CD4-positive, alpha-beta memory T cell (primary cell): ENCODE measurements at places on chromosomes 1 and 21. TPM values are rescaled to one million over a fixed set of nuclear protein-coding genes. Genes with fewer than 3 reads are reported as not detected.

GRCh38 chr1:208248991-208249696 lies 5.0 kb upstream of the PLXNA2 start:
- DNase-seq: no peak

- DNase-seq: no peak
Observed at GRCh38 chr1:214719207-214719606, 116.2 kb downstream of the CENPF start.

DNA sequence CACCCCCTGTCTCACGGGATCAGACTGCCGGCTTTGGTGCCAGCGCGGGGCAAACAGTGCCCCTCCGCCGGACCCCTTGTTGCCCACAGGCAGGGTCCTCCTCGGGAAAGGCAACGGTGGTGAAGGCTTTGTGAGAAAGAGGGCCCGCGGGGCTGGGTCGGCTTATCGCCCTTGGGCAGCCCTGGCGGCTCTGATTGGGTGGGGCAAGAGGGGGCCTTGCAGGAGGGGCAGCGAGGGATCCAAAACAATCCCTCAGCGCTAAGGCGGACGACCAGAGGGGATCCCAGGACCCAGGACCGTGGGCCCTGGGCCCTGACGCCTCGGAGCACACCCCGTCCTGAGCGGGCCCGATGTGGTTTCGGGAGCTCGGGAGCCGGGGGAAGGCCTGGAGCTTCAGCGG lies 3.9 kb upstream of the ZNF678 start:
- DNase-seq: no peak

DNA sequence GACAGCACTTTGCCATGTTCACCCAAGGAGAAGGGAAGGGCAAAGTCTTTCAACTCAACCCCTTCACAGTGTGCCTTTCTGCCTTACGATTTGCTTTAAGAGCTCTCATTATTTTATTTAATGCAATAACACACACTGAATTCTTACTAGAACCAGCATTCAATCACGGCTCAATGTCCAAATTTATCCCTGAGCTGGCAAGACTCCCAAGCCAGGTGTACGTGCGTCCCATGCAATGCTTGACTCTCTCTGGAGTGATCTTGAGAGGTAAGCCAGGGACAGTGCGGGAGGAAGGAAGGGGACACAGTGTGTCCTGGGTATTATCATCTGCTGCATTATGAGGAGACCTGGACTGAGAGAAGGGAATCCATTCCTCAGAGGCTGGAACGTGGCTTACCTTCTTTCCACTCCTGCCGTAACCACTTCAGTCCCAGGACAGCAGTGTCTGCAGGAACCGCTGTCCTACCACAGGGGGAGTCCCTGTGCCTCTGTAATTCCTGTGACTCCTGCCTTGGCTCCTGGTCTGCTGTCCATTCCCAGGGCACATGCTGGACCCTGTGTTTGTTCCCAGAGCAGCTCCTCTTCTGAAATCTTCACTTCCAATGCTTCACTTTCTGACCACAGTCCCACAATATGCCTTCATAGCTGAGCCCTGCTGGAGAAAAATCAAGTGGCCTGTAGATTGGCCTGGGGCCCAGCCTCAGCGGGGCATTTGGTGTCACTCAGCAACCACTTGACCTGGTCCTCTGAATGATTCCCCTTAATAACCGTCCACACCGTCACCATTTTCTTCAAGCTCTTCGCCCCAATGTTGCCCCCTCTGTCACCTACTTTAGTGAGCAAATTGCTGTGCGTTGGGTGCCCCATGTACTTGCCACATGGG lies 28.6 kb upstream of the STUM start:
- DNase-seq: no peak

DNA sequence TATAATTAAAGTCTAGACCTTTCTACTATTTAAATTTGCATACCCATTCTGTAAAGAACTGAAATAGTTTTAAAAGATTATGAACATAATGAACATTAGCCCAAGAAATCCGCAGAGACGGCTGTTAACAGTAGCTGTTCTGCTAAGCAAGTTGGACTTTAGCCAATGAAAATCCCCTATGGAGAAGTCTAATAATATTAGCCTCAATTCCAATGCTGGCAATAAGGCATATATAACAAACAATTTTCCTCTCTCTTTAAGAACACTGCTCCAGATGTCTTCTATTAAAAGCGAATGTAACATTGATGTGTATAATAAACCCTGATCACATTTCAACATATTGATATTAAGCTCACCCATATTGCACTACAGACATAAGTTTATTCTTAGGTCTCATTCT lies 221.3 kb upstream of the KCTD3 start:
- no peak for DNase-seq

The CA6 gene
- 0.35 TPM for polyA plus RNA-seq

DNA sequence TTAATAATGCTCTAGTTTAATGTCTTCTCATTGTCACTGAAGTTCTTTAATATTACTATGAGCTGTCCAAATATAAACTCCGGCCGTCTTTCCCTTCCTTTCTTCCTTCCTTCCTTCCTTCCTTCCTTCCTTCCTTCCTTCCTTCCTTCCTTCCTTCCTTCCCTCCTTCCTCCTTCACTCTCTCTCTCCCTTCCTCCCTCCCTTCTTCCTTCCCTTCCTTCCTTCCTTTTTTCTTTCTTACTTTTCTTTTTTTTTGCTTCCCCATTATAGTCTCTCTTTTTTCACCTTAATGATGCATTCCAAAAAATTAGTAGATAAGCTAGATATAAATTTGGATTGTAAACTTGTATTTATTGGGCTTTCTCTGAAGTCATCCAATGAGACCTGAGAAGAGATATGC lies 431.0 kb upstream of the ADGRL4 start:
- DNase-seq: no peak
